ENCODE measurements at places on chromosomes 12 and 14.

GRCh38 chr12:6767353-6768319 is 1.5 kb downstream of the PTMS start:
- no peak for DNase-seq

- no peak for DNase-seq
These were observed 32.7 kb upstream of the NAP1L1 start for GRCh38 chr12:76117067-76117691.

DNA sequence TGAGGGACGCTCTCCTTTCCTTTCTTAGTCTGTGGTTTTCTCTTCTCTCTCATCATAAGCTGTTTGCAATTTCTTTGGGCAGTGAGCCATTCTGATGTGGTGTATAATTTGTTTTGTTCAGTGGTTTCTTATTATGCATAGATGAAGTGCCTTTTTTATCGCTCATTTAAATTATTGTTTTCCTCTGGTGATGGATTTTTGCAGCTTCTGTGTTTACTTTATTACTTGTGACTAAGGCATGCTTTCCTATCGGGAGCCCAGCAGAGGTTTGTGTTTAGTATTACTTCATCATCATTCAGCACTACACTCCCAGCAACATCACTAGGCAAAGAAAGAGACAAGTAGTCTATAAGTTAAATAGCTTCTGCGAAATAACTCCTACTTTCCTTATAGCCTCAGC is 586.6 kb upstream of the NOVA1 start:
- no peak for DNase-seq

GRCh38 chr12:15873556-15873955 is 8.6 kb upstream of the STRAP start:
- no peak for DNase-seq

DNA sequence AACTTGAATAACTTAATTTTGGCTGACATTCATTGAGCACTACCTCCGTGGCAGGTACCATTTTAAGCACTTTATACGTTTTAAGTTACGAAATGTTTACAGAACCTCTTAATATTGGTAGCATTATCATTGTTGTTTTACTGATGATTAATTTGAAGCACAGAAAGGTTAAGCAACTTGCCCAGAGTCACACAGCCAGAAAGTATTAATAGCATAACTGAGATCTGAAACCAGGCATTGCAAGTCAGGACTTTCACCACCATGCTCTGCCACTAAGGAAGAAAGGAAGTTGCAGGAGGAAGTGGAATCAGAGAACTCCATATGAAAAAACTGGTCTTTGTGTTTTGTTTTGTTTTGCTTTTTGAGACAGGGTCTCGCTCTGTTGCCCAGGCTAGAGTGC is 28.2 kb upstream of the BCAT1 start:
- no peak for DNase-seq

- peak; percentile 52 for DNase-seq
These were observed 483 bp downstream of the POC1B start for GRCh38 chr12:89525305-89525823.

DNA sequence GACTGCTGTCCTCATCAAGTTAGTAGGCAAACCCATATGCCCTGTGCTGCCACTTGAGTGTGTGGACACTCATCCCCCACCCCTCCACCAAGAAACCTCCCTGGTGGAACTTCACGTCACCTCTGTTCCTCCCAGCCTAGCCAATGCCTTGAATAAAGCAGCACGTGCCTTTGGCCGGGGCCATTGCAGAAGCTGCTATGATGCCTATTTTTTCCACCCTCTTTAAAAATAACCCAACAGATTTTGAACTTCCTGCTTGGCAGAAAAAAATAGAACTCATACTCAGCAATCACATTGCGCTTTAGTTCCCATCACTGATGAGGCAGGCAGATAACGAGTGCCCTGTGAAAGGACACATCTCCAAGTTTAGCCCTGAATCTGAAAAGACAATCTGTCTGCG is 23.1 kb upstream of the PWP1 start:
- no peak for DNase-seq

DNA sequence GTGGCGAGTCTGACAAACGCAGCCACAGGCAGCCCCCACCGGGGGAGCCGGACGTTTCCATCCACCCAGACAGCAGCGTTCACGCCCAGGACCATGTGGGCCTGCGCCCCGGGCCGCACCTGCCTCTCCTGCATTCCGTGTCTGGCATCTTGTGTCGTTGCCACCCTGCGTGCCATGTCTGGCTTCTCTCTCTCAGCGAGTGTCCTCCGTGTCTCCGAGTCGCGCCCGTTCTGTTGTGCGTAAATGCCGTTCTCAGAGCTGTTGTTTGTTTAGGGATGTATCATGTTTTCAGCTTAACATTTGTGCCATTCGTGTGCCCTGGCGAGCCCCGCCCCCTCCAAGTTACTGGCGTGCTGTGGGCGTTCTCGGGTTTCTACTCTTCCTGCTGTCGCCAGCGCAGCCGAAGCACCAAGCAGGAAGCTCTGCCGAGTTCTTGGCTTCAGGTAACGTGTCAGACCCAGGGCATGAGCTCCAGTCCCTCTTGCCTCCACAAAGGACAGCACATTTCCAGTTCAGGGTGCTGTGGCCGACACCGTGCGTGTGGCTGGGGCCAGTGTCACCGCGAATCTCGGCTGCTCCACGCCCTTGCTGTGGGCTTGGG is 34.6 kb downstream of the NOC4L start:
- peak; percentile 36 for DNase-seq

DNA sequence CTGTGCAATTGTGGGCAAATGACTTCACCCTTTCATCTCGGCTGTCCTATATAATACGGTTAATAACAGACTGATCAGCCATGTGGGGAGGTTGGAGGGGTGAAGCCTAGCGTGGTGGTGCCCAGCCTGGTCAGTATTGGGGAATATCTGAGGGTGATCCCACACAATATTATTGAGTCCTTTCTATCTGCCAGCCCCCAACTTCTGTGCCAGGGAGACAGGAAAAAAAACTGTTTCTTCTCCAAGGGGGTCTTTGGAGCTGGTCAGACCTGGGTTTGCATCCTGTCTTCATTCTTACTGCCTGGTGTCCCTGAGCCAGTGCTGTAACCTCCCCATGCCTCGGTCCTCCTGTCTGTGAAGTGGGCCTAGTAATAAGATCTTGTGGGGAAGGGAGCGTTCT is 6.5 kb downstream of the CYP46A1 start:
- DNase-seq = no peak

DNA sequence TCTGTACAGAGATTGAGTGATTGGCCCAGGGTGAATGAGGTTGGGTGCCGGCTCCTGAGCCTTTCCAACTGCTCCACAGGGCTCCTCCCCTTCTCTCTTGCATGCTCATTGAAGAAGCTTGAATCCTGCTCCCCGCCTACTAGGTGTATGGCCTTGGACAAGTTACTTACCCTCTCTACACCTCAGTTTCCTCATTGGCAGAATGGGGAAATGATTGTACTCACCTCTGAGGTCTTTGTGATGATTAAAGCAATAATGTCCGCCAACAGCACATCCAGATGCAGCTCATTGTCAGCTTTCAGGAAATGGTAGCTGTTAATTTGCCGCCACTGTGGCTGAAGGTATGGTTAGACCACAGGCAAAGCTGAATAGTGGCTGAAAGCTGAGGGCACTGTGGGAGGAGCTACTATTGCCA is 174.1 kb downstream of the CRADD start:
- DNase-seq = peak; percentile 15

DNA sequence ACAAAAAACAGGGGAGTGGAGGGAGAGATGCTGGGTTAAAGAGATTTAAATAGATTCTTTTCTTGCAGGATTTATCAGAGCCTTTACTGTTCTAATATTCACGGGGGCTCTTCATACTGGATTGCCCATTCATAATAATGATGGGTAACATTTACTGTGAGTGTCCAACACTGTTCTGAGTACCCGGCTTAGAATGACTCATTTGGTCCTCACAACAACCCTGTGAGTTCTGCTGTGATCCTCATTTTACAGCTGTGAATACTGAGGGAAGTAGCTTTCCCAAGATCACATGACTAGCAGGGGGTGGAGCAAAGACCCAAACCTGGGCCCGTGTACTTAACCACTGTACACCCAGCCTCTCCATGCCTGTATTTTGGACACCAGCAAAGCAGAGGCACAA is 113.4 kb downstream of the NT5DC3 start:
- DNase-seq = no peak

GRCh38 chr12:5102261-5102789 is 58.6 kb downstream of the KCNA5 start:
- DNase-seq = no peak

GRCh38 chr14:97724265-97724731 is 927.1 kb downstream of the VRK1 start:
- peak; percentile 32 for DNase-seq

DNA sequence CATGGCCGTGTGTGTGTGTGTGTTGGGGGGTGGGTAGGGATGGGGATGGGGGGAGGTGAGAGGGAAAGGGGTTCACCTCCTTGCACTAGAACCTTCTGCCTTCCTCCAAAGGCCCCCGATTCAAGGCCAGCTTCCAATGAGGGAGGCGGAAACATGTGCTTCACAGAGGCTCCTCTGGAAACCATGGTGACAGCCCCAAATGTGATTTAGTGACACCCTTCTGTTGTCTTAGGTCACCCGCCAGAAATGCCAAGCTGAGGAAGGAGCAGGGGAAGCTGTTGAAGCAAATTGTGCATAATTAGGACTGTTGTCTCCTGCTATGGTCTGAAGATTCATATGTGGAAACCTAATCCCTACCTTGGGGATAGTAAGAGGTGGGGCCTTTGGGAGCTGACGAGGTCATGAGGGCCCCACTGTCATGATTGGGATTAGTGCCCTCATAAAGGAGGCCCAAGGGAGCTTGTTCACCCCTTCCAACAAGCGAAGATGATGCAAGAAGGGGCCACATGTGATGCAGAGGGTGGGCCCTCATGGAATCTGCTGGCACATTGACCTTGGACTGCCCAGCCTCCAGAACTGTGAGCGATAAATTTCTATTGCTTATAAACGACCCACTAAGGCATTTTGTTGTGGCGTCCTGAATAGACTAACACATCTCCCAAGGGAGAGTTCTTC is 95.2 kb downstream of the AACS start:
- no peak for DNase-seq

DNA sequence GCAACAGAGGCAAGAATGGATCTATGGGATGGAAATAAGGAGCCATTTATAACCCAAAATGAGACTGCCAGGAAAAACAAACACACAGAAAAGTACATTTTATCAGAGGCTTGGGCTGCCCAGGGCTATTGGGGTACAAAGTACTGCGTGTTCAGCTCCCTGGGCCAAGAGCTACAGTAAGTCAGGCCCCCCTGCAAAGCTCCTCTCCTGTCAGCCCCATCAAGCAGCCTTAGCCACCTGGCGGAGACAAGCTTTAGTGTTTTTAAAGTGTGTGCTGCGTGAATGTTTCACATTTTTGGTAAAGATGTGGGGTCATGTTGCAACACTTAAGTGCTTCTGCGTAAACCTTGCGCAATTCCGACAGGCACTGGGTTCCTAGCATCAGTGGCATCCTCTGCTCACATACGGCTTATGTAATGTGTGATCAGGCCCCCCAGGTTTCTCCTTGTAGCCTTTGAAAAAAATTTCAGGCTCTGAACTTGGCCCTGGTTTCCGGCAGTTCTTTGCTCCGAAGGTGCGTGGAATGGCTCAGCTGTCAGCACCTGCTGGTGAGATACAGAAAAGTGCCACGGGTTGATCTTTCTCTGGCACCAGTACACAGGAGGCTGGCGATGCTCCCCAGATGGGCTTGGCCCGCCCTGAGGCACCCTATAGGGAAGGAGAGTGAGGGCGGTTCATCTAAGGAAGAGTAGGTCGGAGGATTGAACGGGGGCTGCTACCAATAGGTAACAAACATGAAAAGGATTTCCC is 198.7 kb upstream of the EEA1 start:
- no peak for DNase-seq

GRCh38 chr12:109757671-109758265 is 44.1 kb downstream of the FAM222A start:
- DNase-seq = no peak

GRCh38 chr12:105567061-105567460 is 236.6 kb downstream of the C12orf75 start:
- DNase-seq = no peak

DNA sequence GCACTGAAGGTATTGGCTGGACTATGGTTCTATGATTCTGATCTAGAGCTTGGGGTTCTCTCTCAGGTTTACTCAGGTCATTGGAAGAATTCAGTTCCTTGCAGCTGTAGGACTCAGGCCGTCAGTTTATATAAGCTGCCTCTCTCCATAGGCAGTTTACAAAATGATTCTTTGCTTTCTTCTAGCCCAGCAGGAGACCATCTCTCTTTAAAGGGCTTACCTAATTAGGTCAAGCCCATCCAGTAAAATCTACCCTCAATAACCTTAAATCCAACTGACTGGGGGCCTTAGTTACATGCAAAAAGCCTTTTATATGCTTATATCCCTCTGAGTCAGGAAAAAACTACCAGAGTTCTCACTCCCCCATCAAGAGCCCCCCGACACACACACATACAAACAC is 80.5 kb upstream of the GARIN6 start:
- DNase-seq = no peak

DNA sequence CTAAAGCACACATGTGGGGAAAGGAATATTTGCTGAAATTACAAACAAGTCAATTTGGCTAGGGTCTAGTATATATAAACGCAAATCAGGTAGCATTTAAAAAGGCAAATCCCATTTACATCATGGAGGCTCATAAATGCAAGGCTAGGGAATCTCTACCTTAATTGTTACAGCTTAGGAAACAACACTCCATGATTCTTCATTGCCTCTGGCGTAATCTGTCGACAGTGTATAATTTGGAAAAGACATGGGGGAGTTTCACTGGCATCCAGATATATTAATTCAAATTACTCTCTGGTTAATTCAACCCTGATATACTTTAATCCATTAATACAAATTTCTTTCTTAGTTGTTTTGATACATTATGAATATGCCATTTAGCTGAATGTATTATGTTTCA is 1630.2 kb upstream of the FLRT2 start:
- no peak for DNase-seq

- no peak for DNase-seq
These were observed 39.5 kb downstream of the TPCN1 start for GRCh38 chr12:113260636-113261300.

DNA sequence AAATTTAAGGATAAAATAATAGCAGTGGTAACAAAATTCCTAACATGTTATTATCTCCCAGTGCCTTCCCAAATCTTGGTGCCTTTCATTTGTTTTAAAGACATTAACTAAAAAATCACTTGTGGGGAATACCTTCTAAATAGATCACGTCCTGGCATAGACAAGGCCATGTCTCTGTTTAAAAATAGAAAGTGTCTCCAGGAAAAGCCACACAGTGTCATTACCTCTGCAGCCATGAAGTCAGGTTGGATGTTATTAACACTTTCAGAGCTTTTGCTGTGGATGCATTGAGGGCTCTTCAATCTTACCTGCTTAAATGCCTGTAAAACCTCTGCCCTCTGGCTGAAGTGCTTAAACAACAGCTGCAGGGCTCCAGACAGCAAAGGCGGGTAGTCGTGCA is 211.1 kb downstream of the ITPR2 start:
- no peak for DNase-seq

GRCh38 chr12:91529829-91530228 is 347.2 kb upstream of the DCN start:
- no peak for DNase-seq

Data from stimulated activated naive CD8-positive, alpha-beta T cell treated with anti-CD3 and anti-CD28 coated beads, Interleukin-15, Interleukin-2, amounts not matched to agents 100 U/mL and 50 U/mL, for 24 hours (primary cell).